ENCODE measurements at places on chromosomes 7 and 10.

DNA sequence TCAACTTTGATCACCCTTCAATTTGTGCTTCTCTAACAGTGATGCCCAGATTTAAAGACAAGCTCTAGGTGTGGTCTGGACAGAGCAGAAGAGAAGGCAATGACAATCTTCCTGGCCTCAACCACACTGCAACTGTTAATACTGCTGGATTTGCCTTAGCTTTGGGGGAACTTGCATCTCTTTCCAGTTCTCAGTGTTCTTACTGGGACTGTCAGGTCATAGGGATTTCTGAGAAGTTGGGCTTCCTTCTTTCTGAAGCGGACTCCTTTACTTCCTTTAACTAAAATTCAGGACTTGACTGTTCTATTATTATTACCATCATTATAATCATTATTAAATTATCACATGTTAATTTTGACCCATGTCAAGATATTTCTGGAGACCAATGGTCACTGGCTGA lies 80.8 kb downstream of the OSBPL3 start:
- DNase-seq: no peak

DNA sequence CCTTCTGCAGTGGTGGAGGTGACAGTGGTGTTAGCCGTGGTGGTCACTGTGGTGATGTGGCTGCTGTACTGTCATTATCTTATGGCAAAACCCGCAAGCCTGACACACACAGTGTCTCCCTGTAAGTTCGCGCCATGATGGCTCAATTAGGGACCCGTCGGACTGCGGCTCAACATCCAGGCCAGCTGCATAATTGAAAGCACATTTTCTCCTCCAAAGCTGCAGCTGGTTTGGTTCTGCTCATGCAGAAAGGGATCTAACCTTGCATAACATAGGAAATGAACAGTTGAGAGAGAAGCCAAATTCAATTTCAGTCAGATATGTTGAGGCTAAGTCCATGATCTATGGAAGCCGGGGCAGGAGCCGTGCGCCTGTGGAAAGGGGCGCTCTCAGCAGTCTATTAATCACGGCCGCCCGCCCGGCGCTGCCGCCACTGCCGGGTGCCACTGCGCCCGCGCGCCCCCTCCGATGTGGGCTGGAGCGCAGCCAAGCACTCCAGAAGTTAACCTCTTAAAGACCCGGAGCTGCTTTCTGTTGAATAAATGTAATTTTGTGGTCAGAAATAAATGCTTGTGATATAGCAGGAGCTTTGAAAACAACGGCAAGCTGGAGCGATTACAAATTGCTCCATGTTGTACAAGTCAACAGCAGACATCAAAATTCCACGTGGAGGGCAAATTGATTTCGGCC lies 227.7 kb downstream of the CUX1 start:
- DNase-seq: peak; percentile 61

DNA sequence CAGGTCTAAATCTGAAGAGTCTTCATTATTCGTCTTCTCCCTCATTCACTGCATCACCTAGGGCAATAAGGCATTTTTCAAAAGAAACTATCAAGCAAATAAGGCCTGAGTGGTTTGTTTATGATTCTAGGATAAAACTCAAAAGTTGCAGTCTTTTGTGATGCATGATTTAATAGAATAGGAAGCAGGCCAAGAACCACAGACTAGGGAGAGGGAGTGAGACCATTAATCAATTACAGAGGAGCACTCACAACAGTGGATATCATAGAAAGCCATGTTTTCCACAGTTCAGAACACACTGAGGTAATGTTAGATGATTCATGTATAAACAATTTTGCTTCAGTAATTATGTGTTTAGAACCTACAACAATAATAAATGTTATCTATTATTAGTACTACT lies 87.8 kb upstream of the LRRTM3 start:
- DNase-seq: no peak

DNA sequence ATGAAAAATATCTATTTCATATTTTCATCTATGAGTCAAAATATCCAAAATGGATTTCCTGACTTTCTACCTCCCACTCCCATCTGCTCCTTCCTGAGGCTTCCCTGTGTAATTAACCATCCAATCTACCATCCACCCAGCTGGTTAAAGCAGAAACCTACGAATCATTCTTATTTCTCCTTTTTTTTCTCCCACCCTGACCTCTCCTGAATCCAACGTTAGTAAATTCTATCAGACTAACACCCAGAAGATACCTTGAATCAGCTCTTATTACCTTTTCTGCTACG lies 3.7 kb upstream of the LIPF start:
- DNase-seq: no peak

DNA sequence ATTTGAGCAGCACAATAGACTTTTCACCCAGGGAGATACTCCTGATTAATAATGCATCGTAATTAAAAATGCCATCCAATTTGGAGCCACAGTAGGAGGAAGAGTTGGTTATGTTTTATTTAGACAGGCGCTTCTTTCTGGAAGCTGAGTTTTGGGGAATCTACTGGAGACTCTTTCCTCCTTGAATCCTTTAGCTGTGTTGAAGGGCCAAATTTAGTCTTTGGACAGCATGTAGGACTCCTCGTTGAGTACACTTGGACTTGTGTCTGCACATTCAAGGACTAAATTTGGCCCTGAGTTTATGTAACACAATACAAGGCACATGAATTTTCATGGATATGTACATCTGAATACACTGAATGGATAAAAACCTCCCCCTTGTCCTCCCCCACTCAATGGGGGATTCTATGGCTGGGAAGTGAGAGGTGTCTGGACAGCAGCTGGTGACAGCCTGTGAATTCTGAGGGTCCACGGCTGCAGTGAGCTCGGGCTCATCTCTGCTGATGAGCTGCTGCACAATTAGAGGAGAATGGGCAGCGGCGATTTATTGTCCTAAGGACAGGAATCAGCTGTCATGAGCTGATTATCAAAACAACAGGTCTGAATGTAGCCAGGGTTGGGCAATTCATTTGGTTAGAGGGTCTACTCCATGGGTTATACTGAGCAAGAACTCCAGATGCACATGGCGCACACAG lies 95.2 kb downstream of the PRTFDC1 start:
- DNase-seq: no peak

DNA sequence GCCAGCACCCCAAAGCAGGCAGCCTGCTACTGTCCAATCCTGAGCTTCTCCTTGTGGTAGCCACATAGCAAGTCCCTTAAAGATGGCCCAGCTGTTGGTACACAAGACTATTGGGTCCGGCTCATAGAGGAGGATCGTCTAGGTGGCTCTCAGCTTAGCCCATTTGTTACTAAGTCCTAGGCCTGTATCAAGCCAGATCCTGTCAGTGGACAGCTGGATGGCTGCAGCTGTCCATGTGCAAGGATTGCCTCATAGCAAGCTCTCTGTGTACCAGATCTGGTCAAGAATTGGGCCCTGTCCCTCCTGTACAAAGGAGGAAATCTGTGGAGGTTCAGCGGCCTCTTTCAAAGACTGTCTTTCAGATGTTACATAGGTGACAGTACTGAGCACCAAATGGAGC lies 12.2 kb upstream of the TMEM168 start:
- DNase-seq: no peak

DNA sequence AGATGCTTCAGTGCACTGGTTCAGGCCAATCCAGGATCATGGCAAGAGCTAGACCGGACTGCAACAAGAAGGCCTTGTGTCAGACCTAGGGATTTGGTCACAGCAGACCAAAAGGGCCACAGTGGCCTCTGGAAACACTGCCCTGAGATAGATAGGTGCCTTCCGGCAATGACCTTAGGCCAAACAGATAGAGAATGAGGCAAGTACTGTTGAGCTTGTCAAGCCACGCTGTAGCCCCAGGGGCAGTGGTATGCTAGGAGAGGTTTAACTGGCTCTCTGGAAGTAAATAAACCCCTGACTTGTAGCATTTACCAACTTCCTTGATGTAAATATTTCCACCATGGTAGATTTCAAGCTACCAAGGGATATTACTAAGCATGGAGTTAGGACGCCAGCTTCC lies 197.5 kb downstream of the GRID1 start:
- DNase-seq: peak; percentile 5
